ENCODE measurements at places on chromosomes 2 and 18. TPM values are rescaled to one million over a fixed set of nuclear protein-coding genes. Genes with fewer than 3 reads are reported as not detected.

BOLL gene
- total RNA-seq, result not detected

- DNase-seq, result no peak
- no peak overlapping the region for H3K4me3 ChIP-seq
- no peaks in the 10 kb centered on the region for H3K36me3 ChIP-seq
- no peak overlapping the region for H3K27ac ChIP-seq
Measured at GRCh38 chr18:24923138-24923537, 428.8 kb downstream of the ZNF521 start.

GRCh38 chr2:169693360-169693759, 845 bp downstream of the CFAP210 start:
- no peaks in the 10 kb centered on the region for H3K27me3 ChIP-seq
- DNase-seq, result no peak
- H3K4me3 ChIP-seq, result peak overlapping the region; percentile 90
- 0 out of 2 replicates have a peak, but pooled peaks cover 14% of the 10 kb centered on the region for H3K36me3 ChIP-seq
- no peak overlapping the region for H3K27ac ChIP-seq

CNGA3 gene
- not detected for total RNA-seq

DNA sequence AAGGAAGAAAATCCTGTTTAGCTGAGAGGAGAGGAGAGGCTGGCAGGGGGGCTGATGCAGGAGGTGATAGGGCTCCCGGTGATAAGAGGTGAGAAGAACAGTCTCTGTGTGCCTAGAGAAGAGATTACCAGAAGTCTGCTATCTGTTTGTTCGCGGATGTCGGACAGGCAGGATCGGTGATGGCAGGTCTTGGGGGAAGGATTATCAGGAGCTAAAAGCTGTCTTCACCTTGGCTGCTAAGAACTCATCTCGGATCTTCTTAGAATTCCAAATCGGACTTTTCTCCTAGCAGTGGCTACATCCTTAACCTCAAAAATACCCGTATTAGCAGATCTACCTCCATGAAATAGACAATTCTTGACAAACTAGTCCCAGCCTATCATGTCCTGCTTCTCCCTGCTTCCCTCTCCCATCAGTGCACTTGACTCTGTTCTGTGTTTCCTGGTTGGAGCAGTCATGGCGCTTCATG, 282.1 kb upstream of the TRIB2 start:
- no peak for DNase-seq
- H3K36me3 ChIP-seq, result no peaks in the 10 kb centered on the region
- no peak overlapping the region for H3K27ac ChIP-seq

GRCh38 chr2:74091391-74091790, 56.3 kb downstream of the BOLA3 start:
- no peak for DNase-seq
- peaks cover 23% of the 10 kb centered on the region for H3K36me3 ChIP-seq
- no peak overlapping the region for H3K27ac ChIP-seq
- no peaks in the 10 kb centered on the region for H3K27me3 ChIP-seq
- H3K4me1 ChIP-seq, result peaks cover 12% of the 10 kb centered on the region

TCF4 gene
- total RNA-seq, result 0.74 TPM

- no peaks in the 10 kb centered on the region for H3K36me3 ChIP-seq
- no peaks in the 10 kb centered on the region for H3K27me3 ChIP-seq
- H3K27ac ChIP-seq, result peak within 1 kb of the TSS; percentile 85
- peak within 1 kb of the TSS; percentile 72 for H3K4me3 ChIP-seq
- H3K4me1 ChIP-seq, result peaks cover 55% of the 10 kb centered on the region
- peak; percentile 90 for DNase-seq
Measured at GRCh38 chr2:238287737-238288649, at the start of gene PER2. TSS of gene PER2 (minus strand) at chr2:238288610. CDS start at chr2:238277936, 10,674 bp downstream.

AUP1 gene
- total RNA-seq, result 79.2 TPM

GRCh38 chr2:120305937-120306490, 39.9 kb upstream of the INHBB start:
- no peak for DNase-seq
- no peaks in the 10 kb centered on the region for H3K27me3 ChIP-seq
- H3K27ac ChIP-seq, result no peak overlapping the region
- no peak overlapping the region for H3K4me3 ChIP-seq

GRCh38 chr18:54957996-54958395, 1.3 kb downstream of the CCDC68 start:
- no peaks in the 10 kb centered on the region for H3K36me3 ChIP-seq
- H3K4me3 ChIP-seq, result peak overlapping the region; percentile 77
- H3K27me3 ChIP-seq, result no peaks in the 10 kb centered on the region
- peaks cover 18% of the 10 kb centered on the region for H3K4me1 ChIP-seq
- DNase-seq, result no peak
- no peak overlapping the region for H3K27ac ChIP-seq

DNA sequence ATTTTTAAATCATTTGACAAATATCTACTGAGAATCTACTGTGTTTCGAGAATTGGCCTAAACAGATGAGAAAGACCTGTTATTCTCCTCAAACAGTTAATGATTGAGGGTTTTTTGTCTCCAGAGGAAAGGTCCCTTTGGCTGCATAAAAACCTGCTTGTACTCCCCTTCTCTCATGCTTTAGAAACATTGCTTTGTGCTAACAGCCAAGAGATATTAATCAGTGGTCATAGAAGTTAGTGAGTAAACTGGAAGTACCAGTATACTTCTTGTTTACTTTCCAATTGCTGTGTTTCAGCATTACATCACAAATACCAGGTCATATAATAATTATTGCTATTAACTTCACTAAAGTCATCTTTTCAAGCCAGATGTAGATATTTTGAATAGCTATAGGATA, 34.1 kb downstream of the ITGB6 start:
- no peak overlapping the region for H3K4me3 ChIP-seq
- peaks cover 13% of the 10 kb centered on the region for H3K36me3 ChIP-seq
- peak; percentile 69 for DNase-seq
- H3K27me3 ChIP-seq, result no peaks in the 10 kb centered on the region

COBLL1 gene
- total RNA-seq, result 8.0 TPM

- H3K27me3 ChIP-seq, result no peaks in the 10 kb centered on the region
- no peaks in the 10 kb centered on the region for H3K36me3 ChIP-seq
- H3K27ac ChIP-seq, result no peak overlapping the region
- no peaks in the 10 kb centered on the region for H3K4me1 ChIP-seq
- H3K4me3 ChIP-seq, result no peak overlapping the region
Measured at GRCh38 chr18:76937597-76937996, 115.2 kb downstream of the ZNF236 start.

GRCh38 chr18:71287268-71287667, 998.4 kb downstream of the SOCS6 start:
- no peak overlapping the region for H3K4me3 ChIP-seq
- no peak overlapping the region for H3K27ac ChIP-seq
- no peak for DNase-seq
- no peaks in the 10 kb centered on the region for H3K27me3 ChIP-seq

TMEM185B gene
- total RNA-seq, result 23.5 TPM

LINC00305 gene
- not detected for total RNA-seq

- no peaks in the 10 kb centered on the region for H3K36me3 ChIP-seq
- DNase-seq, result no peak
- H3K4me1 ChIP-seq, result peaks cover 28% of the 10 kb centered on the region
- no peaks in the 10 kb centered on the region for H3K27me3 ChIP-seq
- H3K4me3 ChIP-seq, result no peak overlapping the region
Measured at GRCh38 chr2:96404446-96405373, 69.1 kb downstream of the NCAPH start.

DNA sequence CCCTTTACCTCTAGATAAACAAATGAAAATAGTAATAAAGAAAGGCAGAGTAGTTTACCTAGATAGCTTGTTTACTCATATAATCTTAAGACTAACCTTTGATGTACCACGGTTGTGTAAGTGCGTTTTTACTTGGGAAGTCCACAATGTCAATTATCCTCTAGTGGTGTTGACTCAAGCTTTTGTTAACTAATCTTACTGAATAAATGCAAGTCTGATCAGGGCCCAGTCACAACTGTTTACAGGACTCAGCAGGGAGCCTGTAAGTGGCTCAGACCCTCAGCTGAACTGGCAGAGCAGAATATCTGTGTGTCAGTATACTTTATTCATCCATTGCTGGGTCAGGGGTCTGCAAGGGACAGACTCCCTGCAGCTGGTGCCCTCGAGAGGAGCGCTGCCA, 98.1 kb upstream of the ACAA2 start:
- H3K27ac ChIP-seq, result no peak overlapping the region
- H3K36me3 ChIP-seq, result no peaks in the 10 kb centered on the region
- no peaks in the 10 kb centered on the region for H3K27me3 ChIP-seq
- H3K4me3 ChIP-seq, result no peak overlapping the region
- H3K4me1 ChIP-seq, result no peaks in the 10 kb centered on the region

GRCh38 chr18:67402543-67402942, 114.0 kb downstream of the DSEL start:
- H3K4me3 ChIP-seq, result no peak overlapping the region
- no peak for DNase-seq
- H3K27me3 ChIP-seq, result no peaks in the 10 kb centered on the region
- H3K36me3 ChIP-seq, result no peaks in the 10 kb centered on the region

ZSWIM2 gene
- not detected for total RNA-seq

SAG gene
- not detected for total RNA-seq

FSHR gene
- total RNA-seq, result not detected

- no peak for DNase-seq
- H3K4me1 ChIP-seq, result no peaks in the 10 kb centered on the region
- H3K4me3 ChIP-seq, result no peak overlapping the region
- H3K27me3 ChIP-seq, result no peaks in the 10 kb centered on the region
Measured at GRCh38 chr18:70044632-70045031, 97.0 kb upstream of the CD226 start.

GRCh38 chr18:73245345-73245744, 377.6 kb upstream of the NETO1 start:
- H3K36me3 ChIP-seq, result peaks cover 29% of the 10 kb centered on the region
- H3K4me3 ChIP-seq, result no peak overlapping the region
- no peak for DNase-seq
- H3K27me3 ChIP-seq, result no peaks in the 10 kb centered on the region
- no peaks in the 10 kb centered on the region for H3K4me1 ChIP-seq

IL1R2 gene
- 3.8 TPM for total RNA-seq

DNA sequence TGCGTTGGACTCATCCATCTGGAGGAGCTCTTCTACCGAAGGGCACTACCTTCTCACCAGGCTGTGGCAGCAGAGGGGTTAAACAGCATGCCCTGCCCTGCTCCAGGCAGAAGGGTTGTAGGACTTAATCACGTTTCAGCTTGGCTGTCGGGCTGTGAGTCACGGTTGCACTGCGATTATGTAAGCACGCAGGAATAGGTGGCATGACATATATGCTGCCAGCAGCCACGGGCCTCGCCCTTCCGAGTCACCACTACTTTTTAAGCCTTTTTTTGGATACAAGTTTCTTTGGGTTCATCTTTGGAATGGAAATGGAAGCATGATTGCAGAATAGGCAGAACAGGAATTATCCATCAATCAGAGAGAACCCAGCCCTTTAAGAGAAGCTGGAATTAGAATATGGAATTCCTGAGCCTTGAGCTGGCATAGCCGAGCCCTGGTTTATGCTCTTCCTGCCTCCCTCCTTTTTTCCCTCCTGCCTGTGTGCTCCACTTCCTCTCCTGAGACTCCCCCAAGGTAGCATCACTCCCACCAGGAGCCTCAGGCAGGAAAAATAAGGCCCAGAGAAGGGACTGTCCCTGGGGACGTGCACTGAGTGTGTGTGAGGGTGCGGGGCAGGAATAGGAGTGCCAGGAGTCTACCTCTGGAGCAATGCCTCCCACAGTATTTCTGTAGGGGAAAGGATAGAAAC, 86.8 kb downstream of the SEMA4F start:
- H3K27ac ChIP-seq, result peak overlapping the region; percentile 80
- H3K36me3 ChIP-seq, result no peaks in the 10 kb centered on the region
- no peak overlapping the region for H3K4me3 ChIP-seq
- DNase-seq, result peak; percentile 82
- peaks cover 41% of the 10 kb centered on the region for H3K4me1 ChIP-seq

DNA sequence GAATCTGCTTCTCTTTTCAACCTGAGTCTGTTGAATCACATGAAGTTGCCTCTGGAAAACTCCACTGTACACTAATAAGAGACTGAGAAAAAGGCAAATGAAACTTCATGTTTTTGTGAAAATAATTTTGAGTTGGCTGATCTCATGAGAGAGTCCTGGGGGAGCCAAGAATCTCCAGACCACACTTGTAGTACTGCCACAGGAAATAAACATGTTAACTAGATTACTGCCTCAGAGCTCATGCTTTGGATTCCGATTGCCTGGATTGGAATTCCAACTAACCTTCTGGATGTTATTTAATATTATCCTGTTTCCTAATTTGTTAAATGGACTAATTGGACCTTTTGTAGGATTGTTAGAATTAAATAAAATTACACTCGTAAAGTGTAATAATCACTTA, 25.2 kb downstream of the NUP35 start:
- no peak for DNase-seq
- H3K4me1 ChIP-seq, result no peaks in the 10 kb centered on the region
- H3K27me3 ChIP-seq, result no peaks in the 10 kb centered on the region
- no peak overlapping the region for H3K27ac ChIP-seq
- H3K36me3 ChIP-seq, result peaks cover 50% of the 10 kb centered on the region

NR4A2 gene
- total RNA-seq, result 2.3 TPM

GRCh38 chr2:173659509-173659908, 304.8 kb downstream of the CDCA7 start:
- H3K4me1 ChIP-seq, result no peaks in the 10 kb centered on the region
- H3K27ac ChIP-seq, result no peak overlapping the region
- H3K27me3 ChIP-seq, result peaks cover 2% of the 10 kb centered on the region
- no peak overlapping the region for H3K4me3 ChIP-seq
- DNase-seq, result no peak

- no peak overlapping the region for H3K4me3 ChIP-seq
- H3K27me3 ChIP-seq, result no peaks in the 10 kb centered on the region
- DNase-seq, result no peak
- no peaks in the 10 kb centered on the region for H3K4me1 ChIP-seq
- H3K36me3 ChIP-seq, result no peaks in the 10 kb centered on the region
- no peak overlapping the region for H3K27ac ChIP-seq
Measured at GRCh38 chr2:155665704-155666103, 666.8 kb downstream of the NR4A2 start.

DNA sequence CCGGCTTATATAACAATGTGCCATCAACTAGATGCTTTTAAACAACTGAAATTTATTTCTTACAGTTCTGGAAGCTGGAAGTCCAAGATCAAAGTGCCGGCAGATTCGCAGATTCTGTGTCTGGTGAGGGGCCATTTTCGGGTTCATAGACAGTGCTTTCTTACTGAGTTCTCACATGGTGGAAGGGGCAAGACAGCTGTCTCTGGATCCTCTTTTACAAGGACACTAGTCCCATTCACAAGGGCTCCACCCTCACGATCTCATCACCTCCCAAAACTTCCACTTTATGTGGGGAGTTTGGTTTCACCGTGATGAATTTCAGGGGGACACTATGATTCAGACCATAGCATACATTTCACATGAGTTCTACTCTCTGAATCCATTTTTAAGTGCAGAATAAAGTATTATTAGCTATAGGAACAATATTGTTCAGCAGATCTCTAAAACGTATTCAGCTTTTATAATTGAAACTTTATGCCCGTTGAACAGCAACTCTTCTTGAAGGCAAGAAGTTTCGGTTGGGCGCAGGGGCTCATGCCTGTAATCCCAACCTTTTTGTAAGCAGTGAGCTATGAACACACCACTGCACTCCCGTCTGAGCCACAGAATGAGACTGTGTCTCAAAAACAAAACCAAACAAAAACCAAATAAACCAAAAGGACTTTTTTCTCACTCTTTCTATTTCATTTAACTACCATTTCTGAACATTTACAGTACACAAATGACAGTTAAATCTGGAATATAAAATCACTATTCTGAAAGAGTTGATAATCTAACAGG, 502.8 kb downstream of the CMPK2 start:
- peaks cover 11% of the 10 kb centered on the region for H3K27me3 ChIP-seq
- no peak overlapping the region for H3K4me3 ChIP-seq
- H3K36me3 ChIP-seq, result no peaks in the 10 kb centered on the region

GRCh38 chr2:95062242-95063085, 37.0 kb downstream of the MAL start:
- peak; percentile 83 for DNase-seq
- H3K4me1 ChIP-seq, result peaks cover 72% of the 10 kb centered on the region
- H3K4me3 ChIP-seq, result no peak overlapping the region
- H3K36me3 ChIP-seq, result no peaks in the 10 kb centered on the region
- H3K27ac ChIP-seq, result peak overlapping the region; percentile 92
